ENCODE measurements at places on chromosomes 2 and 18.
A peak's percentile ranks its signal among the peaks of the same experiment; 100 is the strongest.

- peak; percentile 7 for DNase-seq
Measured at GRCh38 chr18:13800505-13801259, 23.3 kb upstream of the MC5R start.

GRCh38 chr18:41974796-41975201 is 19.8 kb downstream of the PIK3C3 start:
- DNase-seq: no peak

GRCh38 chr2:72103690-72104089 is 44.0 kb downstream of the CYP26B1 start:
- DNase-seq: no peak

GRCh38 chr2:10668402-10669012 is 21.3 kb downstream of the NOL10 start:
- DNase-seq: peak; percentile 71

- peak; percentile 36 for DNase-seq
Measured at GRCh38 chr18:62717169-62717924, 2.0 kb downstream of the PHLPP1 start.

GRCh38 chr18:54222922-54223567 is 1.4 kb downstream of the MBD2 start:
- peak; percentile 85 for DNase-seq

- DNase-seq: no peak
Measured at GRCh38 chr2:102235491-102235890, 48.7 kb downstream of the IL1RL2 start.

DNA sequence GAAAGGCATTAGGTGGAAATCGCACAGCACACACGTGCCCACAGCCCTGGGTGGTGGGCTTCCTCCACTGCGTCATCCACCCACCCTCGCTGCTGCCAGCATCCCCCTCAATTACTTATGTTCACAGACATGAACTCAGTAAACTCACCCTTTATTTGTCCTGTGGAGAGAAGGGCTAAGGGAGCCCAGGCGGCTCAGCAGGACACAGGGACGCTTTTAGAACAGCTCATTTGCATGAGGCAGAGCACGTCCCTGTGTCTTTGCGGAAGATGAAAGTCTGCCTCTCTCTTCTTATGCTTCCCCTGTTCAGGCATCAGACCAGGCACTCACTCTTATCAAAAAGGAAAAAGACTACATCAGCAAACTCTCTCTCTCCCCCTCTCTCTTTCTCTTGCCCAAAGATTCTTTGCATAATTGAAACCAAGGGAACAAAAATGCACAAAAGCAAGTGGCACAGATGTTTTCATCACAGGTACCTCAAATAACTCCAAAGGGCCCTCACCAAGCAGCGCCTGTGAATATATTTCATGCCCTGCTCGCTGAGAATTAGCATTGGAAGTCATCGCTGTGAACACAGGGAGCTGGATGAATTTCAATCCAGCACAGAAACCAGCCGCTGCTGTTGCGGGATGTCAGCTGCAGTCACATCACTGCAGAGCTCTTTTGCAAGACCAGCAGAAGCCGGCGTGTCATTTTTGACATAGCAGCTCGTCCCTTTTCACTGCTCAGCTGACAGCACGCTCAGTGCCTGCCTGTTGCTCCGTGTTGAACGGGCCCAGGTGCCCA is 376.3 kb upstream of the MYT1L start:
- DNase-seq: no peak

DNA sequence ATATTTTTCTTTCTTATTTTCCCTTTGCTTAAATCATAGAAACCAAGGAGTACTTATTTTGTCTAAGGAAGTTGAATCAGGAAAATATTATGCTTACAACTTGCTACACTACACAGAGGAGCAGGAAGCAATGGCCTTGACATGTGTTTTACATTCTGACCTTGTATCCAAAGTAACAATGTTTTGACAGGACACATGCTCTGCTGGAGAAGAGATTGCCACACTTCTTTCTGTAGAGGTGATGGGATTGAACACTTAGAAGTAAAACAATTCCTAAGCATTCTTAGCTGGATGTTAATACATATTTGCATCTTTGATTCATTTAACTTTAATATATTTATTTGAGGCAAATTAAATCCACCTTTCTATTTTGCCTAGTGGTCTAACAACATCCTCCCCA is 929.1 kb downstream of the DSC3 start:
- DNase-seq: no peak

- DNase-seq: no peak
Measured at GRCh38 chr2:159098921-159099411, 130.5 kb downstream of the TANC1 start.

GRCh38 chr2:137952586-137953129 is 11.6 kb upstream of the HNMT start:
- DNase-seq: peak; percentile 56

GRCh38 chr2:27989149-27989548 is 98.6 kb downstream of the BABAM2 start:
- DNase-seq: no peak

DNA sequence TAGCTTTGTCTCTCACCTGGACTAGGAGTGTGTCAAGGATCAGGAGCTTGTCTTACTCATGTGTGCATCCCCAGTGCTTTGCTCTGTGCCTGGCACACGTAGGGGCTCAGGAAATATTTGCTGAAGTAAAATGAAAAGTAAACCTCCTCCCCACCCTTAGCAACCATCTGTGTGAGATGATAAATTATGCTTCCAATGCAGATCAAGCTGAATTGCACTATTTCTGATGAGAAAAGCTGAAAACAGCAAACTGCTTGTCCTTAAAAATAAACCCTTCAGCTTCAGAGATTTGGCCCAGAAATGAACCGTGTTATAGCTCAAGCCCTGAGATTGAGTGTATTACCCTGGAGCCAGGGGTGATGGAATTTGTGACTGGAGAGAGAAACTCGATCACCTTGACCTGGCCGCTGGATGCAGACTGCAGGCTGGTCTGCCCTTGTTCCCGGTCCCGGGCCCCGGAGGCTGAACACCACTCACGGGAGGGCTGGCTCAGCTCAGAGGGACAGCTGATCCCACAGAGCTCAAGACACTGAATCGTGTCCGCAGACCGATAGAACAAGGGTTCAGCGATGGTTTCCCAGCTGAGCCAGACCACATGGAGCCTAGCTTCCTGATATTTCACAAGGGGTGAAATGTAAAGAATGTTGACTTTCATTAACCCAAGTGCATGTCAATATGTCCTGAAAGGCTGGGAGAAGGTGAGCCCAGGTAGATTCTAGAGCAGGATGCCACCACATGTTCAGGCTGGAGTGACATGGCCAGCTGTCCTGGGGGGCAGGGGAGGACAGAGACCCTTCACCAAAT is 50.5 kb downstream of the DDX1 start:
- DNase-seq: no peak

DNA sequence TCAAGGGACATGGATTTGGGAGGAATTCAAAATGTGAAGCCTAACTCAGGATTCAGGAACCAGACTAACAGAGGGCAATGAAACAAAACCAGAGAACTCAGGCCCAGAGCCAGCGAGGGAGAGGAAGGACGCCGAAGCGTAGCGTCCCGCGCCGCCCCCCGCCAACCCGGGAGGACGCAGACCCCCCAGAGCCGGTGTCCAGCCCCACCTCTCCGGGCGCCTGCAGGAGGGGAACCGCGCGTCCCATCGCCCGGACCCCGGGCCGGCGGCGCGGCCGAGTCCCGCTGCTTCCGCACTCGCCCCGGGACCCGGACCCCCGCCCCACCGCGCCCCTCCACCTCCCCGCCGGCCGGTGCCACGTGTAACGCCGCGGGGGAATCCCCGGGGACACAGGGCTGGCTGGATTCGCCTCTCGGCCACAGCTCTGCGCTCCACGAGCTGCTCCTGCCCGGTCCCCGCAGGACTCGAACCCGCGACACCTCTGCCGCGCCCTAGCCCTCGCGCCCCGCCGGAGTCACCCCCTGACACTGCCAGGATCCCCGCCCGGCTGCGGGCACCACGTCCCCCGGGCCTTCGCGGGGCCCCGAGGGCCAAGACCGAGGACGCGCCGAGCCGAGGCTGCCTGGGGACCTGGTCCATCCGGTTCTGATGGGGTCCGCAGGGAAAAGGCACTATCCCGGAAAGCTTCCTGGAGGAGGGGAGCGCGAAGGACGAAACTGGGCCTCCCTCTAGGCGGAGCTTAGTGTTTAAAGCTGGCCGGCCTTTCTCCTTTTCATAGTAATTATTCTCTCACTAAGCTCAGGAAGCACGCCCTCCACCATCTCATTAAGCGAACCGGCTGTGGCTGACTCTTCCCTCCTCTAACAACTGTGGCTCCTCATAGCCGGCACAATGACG is 40.4 kb upstream of the FAM124B start:
- no peak for DNase-seq

- DNase-seq: no peak
Measured at GRCh38 chr2:49831698-49832367, 677.5 kb upstream of the FSHR start.

- no peak for DNase-seq
Measured at GRCh38 chr2:65826567-65826966, 394.2 kb upstream of the SPRED2 start.

DNA sequence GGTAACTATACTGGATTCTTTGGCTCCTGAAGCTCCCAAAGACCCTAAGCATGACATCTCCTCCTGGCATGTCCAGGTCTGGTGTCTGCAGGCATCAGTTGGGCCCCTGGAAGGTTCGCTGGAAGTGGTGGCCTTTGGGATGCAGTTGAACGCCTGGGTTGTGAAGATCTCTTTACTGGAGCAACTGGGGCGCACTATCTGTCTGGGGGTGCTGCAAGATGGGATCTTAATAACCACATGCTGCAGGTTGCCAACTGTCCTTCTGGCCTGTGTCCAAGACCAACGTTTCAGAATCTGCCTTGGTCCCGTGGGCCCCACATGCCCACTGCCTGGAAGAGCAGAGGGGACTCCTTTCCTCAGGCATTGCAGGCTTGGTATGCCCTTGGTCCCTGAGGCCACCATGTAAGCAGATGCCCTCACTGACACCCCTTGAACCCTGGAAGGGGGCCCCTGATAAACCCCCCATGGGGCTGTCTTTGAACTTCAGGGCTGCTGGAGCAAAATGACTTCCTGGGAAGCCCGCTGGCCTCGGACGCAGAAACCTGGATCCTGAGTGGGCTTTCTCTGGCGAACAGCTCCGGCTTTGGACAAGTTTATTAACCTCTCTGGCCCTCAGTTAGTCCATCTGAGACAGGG is 101.9 kb downstream of the TWIST2 start:
- no peak for DNase-seq

DNA sequence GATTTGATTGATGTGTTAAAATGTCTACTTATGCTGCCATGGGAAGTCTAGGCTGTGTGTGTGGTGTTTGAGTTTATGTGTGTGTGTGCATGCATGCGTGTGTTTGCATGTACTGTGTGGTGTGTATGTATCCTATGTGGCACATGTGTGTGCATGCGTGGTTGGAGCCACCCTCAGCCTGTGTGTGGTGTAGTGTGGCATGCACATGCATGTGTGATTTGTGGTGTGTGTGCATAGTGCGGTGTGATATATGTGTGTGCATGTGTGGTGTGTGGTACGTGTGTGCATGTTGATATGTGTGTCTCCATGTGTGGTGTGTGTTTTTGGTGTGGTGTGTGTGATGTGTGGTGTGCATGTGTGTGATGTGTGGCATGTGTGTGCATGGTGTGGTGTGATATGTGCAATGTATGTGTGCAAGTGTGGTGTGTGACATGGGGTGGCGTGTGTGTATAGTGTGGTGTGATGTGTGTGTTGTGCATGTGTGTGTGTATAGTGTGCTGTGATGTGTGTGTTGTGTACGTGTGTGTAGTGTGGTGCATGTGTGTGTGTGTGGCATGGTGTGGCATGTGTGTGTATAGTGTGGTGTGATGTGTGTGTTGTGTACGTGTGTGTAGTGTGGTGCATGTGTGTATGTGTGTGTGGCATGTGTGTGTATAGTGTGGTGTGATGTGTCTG is 66.6 kb upstream of the HDAC4 start:
- no peak for DNase-seq

DNA sequence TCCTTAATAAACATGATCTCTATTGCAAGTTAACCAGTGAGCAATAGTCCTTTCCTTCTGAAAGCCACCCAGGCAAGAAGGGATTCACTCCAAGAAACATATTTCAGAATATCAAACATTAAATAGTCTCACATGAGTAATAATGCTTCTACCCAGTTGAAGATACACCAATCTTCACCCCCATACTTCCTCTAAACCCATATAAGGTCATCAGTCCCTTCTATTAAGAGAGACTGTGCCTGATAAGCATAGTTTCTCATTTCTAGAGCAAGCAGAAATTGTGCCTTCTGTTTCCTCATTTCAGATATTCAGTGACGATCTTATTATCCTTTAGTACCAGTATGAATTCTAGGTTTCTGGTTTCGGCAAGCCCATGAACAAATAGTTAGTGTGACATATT is 64.6 kb downstream of the DSEL start:
- no peak for DNase-seq

DNA sequence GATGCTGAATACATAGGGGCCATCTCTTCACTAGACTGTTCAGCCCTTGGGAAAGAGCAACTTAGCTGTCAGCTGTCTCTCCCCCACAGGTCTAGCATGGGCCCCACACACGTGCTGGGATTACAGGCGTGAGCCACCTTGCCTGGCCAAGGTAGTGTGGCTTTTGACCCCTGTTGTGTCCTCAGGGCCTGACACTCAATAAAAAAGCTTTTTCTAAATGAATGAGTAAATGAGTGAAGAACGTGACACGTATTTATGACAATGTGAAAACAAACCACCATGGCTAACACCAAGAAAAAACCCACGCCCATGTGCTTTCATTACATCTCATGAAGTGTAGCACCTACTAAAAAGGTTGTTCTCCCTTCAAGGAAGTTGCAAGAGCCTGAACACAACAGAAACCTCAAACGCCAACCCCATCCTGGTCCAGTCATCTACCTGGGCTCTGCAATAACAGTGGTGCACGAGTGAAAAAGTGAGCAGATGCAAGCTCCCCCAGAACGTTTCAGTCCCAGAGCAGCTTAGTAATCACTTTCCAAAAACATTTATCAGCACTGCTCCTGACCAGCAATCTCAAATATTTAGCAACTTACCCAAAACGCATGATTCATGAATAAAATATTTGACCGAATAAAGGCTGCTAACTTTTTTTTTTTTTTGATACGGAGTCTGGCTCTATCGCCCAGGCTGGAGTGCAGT is 3.4 kb downstream of the WDFY1 start:
- DNase-seq: peak; percentile 83

GRCh38 chr18:74748809-74749208 is 151.1 kb downstream of the ZNF407 start:
- DNase-seq: no peak

GRCh38 chr2:207338220-207338607 is 172.5 kb upstream of the KLF7 start:
- DNase-seq: no peak

All from CD4-positive, alpha-beta T cell treated with Interleukin-4 for 4 hours (primary cell).